NCI-H1417 treated with DMSO at 0.1 percent for 48 hours (cell line): ENCODE measurements at places on chromosomes 4 and X.

GRCh38 chr4:167119392-167119791 lies 114.9 kb downstream of the SPOCK3 start:
- DNase-seq, result no peak

DNA sequence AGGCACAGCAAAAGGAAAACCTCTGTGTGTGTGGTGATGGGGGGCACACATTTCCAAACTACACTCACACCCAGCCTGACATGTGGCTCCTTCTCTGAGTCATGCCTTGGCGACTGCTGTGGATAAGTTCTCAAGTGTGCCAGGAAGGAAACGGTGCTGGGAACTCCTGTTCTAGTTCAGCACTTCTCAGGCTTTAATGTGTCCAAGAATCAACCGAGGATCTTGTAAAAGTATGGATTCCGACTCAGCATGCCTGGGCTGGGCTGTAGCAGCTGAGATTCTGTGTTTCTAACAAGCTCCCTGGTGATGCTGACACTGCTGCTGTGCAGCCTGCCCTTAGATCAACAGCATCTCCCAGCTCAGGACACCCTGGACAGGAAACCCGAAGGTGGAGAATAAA lies 20.2 kb downstream of the CLNK start:
- no peak for DNase-seq

- no peak for DNase-seq
These were observed 19.9 kb upstream of the CPLX1 start for GRCh38 chr4:845836-846251.

- no peak for DNase-seq
These were observed 8.8 kb downstream of the THAP9 start for GRCh38 chr4:82909326-82909725.

GRCh38 chr4:161008527-161008926 lies 1155.3 kb downstream of the FSTL5 start:
- no peak for DNase-seq

- no peak for DNase-seq
These were observed 111.6 kb downstream of the BTC start for GRCh38 chr4:74682567-74683359.

DNA sequence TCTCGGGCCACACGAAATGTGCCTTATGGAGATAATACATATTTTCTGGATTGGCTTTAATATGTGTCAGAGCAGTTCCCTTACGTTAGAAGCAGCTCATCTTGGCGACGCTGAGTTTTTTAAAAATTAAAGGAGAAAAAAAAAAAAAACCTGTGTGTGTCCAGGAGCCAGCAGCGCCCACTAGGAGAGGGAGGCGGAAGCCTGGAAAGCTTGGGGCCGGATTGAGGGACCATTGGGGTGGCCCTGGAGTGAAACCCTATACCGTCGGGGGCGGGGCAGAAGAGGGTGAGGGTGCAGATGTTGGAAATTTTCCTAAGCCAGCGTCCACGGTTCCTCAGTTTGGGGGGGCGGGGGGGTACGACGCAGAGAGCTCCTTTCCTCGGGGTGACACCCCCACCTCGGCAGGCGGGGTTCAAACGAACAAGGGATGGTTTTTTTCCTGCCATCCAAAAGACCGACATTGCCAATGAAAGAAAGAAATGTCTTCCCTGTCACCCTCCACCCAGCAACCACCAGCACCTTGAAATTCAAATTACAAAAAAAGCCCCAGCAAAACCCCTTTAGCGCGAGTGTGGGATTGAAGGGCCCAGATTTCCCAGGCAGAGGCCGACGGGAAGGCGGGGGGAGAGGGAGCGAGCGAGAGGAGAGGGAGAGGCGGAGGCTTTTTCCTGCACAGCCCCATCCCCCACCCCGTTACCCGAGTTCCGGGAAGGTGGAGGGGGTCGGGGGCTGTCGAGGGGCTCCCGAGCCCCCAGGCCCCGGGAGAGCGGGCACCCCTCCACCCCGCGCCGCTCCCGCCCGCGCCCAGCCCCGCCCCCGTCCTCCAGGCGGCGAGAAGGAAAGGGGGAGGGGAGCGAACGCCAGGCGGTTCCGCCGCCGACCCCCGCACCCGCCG lies 859 bp downstream of the SMARCA1 start:
- DNase-seq, result peak; percentile 5

- no peak for DNase-seq
These were observed 3.4 kb downstream of the TFE3 start for GRCh38 chrX:49039598-49040375.

DNA sequence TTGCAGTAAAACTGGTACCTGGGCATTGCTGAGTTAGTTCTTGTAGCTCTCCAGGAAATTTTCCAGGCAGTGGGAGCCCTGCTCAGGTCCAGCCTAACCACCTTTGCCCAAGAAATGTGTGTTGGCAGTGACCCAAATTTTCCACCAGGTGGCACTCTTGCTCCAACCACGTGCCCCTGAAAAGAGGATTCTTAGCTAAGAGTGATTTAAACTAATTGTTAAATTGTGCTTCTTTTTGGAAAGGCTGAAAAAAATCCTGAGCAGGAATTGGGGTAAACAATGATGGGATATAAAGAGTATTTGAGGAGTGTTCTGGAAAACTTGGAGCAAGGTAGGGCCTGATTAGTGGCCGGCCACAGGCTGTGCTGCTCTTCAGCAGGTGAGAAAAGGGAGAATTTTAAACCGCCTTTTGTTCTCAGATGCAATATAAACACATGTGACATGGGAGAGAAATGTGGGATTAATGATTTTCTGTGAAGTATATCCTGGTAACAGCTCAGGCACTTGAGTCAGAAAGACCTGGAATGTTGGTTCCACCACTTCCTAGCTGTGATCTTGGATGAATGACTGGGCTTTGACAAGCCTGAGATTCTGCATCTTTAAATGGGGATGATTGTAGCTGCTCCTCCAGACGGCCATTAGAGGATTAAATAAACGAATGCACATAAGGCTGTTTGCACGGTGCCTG lies 219.6 kb downstream of the PTTG2 start:
- no peak for DNase-seq

DNA sequence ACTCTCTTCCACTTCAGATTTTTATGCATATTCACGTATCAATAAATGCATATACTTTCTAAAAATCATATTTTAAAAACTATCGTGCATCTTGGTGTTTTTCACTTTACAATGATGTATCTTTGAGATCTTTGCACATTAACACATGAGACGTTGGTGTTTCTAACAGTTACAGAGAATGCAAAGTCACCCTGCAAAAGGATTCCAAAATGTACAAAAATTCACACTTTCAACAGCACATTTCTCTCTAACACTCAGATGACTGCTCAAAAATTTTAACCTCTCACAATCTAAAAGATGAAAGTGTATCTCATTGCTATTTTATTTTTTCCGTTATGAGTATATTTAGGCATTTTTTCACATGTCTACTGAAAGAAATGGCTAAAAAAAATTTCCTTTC lies 38.9 kb downstream of the ELOVL6 start:
- no peak for DNase-seq

GRCh38 chrX:9420275-9421265 lies 44.3 kb upstream of the TBL1X start:
- no peak for DNase-seq

DNA sequence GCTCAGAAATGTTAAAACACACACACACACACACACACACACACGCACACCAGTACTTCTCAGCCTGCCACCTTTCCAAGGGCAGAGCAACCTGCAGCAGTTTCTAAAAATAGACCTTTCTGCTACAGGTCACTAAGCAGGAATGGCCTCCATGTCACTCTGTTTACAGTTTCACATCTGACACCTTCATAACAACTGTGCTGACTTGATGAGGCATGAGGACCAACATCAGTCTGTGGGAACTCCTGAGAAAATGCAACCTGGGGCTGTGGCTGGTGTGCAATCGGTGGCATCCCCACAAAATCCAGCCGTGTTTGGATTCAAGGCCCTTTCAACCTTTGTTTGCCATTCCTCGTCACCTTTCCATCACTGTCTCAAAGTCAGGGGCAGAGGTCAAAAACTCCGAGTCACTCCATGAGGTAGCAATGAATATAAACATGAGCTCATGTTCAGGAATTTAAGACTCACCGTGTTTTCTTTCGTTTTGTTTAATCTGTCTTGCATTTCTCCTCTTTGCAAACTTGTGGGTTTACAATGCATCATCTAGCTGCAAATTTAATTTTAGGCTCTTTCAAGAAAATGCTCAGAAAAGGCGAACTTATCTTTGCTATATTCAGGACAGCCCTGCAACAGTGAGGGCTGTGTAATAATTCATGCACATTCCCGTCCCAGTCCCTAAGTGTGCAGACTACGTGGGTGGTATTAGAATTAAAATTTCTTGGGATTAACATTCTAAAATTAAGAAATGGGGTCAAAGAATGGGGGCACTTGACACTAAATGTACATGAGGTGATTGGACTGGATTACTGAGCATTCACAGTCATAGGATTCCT lies 135.3 kb downstream of the SHROOM3 start:
- DNase-seq, result no peak

- no peak for DNase-seq
These were observed 143.9 kb upstream of the DIPK2B start for GRCh38 chrX:45344594-45344993.

DNA sequence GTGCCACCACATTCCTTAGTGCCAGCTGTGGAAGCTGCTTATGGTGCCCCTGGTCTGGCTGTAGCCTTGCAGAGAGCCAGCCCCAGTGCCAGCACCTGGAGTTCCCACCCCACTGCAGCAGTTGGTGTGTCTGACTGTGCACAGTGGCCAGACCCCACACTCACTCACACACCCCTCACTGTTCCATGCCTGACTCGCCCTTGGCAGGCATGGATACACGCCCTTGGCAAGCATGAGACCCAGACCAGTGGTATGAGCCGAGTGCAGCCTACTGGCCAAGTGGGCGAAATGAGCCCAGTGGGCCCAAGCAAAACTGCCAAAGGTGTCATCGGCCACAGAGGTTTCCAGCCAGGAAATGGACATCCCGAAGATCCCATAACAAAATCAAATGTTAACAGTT lies 27.4 kb downstream of the NAA11 start:
- DNase-seq, result no peak

- no peak for DNase-seq
These were observed 105.5 kb downstream of the PACRGL start for GRCh38 chr4:20805716-20806115.

- no peak for DNase-seq
These were observed 89.6 kb downstream of the RTL5 start for GRCh38 chrX:72041871-72042851.

DNA sequence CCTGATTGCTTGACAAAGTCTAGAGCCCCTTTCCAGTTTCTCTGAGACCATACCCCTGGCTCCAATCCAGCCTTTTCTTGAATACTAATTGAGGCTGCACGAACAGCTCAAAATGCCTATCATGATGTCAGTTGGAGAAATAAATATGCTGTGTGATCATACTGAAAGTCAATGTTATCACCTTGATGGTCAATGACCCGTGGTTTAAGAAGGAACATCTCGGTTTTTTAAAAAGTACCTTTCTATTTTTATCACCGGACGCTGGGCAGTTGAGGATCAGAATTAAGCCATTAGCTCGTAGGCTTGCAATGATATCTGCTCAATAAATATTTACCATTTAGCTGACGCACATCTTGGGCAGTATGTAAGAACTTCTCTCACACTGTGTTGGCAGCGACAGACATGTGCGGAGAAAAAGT lies 852 bp upstream of the WDR44 start:
- DNase-seq, result no peak

DNA sequence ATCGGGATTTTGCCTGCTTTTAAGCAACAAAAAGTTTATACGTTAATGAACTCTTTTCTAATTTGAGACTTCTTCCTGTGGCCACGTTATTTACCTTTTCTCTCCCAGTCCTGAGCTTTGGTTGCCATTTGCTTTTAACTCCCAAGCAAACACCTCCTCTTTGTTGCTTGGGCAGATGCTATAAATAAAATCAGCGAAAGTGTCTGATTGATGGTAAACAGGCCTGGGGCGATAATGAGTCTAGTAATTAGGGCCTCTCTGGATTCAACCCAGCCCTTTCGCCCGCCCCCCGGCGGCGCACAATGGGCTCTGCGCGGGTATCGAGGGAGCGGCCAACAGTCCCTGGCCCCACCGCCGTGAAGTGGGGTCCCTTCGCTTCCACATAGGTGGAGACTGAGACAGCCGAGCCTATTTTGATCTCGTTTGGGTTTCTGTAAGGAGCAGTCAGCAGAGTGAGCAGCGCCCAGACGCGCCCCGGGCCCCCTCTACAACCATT lies 790 bp downstream of the CLGN start:
- peak; percentile 89 for DNase-seq
